ENCODE measurements at places on chromosomes 12 and 14.

GRCh38 chr12:42568952-42569915 is 20.3 kb downstream of the PRICKLE1 start:
- DNase-seq = no peak

DNA sequence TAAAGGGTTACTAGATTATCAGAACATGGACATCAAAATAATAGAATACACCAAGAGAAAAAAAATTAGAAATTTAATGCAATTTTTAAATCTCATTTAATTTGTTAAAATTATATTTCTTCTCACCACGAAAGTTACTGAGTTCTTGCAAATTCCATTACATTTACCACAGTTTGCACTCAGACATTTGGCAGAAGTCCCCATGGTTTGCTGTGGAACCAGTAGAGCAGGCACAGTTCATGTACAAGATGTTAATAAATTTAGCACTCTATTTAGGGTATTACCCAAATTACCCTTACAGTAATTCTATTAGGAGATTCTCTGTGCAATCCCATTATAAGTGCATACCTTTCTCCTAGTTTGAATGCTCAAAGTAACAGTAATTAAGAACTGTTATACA is 9.7 kb downstream of the SCN8A start:
- DNase-seq = no peak

GRCh38 chr14:61391119-61391518 is 69.7 kb downstream of the PRKCH start:
- no peak for DNase-seq

DNA sequence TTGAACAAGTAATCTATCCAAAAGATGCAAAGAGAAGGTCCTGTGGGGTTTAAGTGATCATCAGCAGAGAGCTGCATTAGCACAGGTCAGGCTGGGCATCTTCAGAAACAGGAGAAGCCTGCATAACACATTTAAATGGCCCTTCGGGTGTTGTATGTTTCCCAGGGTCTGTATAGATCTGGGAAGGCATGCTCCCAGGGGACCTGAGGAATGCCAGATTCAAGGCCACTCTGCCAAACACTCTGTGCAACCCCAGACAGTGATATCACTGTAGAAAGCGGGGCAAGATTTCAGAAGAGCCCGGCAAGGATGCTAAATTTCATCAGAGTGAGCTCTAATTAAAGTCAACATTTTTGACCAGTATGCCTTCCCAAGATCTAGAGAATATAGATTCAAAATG is 92.9 kb downstream of the ARMH4 start:
- DNase-seq = no peak

DNA sequence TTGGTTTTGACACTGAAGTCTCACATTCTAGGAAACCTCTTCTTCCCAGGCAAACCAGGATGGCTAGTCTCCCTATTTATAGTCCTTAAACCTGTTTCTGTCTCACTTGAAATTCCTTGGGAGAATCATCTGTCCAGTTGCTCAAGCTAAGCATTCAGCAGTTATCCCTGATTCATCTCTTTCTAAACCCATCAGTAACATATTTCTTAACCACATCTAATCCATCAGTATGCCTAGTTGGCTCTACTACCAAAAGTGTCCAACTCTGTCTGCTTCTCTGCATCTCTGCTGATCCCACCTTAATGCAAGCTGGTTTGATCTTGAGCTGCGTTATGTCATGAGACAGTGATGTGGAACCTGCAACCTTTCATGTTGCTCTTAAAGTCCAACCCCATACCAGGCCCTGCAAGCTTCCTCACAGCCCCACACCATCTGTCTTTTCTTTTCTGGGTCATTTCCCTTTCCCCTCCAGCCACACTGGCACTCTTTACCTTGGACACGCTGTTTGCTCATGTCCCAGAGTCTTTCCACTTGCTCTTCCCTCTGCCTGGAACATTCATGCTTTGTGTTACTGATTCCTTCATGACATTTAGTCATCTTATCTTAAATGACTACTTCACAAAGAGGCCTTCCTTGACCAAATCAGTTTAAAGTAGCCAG is 380.8 kb upstream of the RGS6 start:
- DNase-seq = no peak

GRCh38 chr14:31777312-31777711 is 216.1 kb downstream of the NUBPL start:
- DNase-seq = no peak

- DNase-seq = no peak
Measured at GRCh38 chr14:101812071-101812470, 50.6 kb downstream of the PPP2R5C start.

DNA sequence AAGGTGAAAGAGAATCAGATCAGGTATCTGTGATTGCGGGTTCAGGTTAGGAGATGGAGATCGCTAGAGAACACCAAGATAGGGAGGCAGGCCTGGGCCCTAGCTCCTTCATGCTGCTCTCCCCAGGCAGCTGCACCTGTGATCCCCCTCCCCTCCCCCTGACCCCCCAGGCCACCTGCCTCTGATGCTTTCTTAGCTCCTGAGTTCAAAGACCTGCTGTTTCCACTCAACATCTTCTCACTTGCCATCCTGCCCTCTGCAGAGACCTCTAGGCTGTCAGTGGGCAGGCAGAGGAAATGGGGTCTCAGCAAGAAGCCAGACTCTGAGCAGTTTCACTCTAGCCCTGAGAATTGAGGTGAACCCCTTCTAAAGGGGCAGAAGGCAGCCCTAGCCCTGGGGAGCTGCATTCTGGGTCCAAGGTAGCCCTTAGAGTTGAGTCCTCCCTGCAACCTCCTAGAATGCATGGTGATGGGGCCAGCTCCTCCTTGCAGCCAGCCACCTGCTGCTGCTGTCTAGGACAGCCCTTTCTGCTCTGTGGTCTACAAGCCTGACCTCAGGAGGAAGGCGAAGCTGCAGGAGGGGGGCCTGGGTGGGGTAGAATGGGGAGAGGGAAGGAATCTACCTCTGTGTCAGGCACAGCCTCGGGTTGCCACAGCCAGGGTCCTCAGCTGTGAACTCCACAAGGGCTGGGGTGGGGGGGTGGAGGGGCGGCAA is 6.4 kb upstream of the SLC48A1 start:
- no peak for DNase-seq

All from aorta (tissue), 5 donors.